ENCODE measurements at places on chromosomes 16 and 17.
A peak's percentile ranks its signal among the peaks of the same experiment; 100 is the strongest.

DNA sequence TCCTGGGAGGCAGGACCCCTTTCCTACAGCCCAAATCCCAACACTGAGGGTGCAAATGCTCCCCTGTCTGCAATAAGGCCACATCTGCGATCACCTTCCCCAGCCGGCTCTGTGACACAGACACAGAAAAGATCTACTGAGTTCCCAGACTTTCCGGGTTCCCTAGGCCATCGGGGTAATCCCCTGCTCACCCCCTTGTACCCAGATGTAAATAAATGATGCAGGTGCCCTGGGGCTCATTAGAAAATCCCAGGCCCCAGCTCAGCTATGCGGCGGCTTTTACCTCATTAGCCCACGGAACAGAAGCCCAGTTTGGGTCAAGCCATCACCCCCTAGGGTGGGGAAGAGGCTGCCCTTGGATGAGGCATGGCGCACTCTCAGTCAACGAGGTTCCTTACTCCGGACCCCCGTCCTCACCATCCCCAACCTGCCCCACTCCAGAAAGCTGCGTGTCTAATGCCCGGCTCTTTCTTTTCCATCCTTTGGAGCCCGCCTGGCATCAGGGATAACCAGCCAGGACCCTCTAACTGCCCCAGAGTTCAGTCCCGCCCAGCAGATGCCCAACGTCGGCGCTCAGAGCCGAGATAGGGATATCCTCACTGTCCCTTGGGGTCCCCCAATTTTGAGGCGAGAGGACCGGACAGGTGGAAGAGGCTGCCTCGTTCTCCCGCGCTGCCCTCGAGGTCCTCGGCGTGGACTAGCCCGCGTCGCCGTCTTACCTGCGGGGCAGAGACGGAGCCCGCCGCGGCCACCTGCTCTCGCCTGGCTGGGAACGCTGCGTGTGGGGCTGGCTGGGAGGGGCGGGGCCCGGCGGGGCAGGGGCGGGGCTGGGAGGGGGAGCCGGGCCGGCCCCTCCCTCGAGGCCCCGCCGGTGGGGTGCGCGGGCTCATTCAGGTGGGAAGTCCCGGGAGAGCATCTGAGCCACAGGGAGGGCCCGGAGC lies at the start of gene ZNF385C:
TSS of gene ZNF385C (minus strand) at position 783 of the 941 bp plus-strand sequence. CDS start 35,417 bp downstream, outside the sequence.
- peak; percentile 46 for DNase-seq

- no peak for DNase-seq
Measured at GRCh38 chr17:29802246-29802645, 127.8 kb downstream of the SSH2 start.

DNA sequence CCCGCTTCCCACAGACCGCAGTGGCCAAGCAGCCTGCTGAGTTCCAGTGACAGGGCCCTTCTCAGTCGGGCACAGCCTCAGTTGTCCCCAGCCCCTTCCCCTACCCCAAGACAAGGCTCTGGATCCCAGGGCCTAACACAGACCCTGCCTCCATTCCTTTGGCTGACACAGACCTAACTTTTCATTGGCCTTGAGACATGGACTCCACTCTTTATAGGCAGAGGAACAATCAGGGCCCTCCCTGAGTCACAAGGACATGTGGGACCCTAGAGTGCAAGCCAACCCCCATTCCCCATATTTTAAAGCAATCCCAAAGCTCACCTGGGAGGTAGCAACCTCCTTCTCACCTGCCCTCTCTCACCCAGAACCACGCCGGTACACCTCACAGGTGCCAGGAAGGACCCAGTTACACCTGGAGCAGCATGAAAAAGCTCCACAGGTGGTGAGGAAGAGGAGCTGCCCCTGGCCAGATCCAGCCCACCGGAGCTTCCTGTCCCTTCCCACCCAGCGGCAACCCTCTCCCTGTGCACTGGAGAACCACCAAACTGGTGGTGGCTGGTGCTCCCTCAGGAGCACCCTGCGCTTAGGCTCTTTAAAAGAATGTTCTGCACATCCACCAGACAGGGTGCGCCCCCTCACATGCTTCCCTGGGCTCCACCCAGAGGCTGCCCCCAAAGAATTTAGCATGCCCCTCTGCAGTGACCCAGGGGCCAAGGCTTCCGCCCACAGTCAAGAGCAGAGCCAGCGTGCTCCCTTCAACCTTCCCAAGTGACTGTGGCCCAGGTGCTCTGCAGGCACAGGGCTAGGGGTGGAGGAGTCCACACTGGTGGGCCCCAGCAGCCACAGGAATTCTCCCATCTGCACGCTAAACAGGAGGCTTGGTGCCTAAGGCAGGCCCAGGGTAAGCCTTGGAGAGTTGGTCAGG lies 3.4 kb downstream of the MNT start:
- DNase-seq, result no peak

GRCh38 chr16:89436366-89436765 lies 54.0 kb downstream of the ANKRD11 start:
- DNase-seq, result no peak

GRCh38 chr16:85650135-85650843 lies 37.2 kb downstream of the GSE1 start:
- no peak for DNase-seq

DNA sequence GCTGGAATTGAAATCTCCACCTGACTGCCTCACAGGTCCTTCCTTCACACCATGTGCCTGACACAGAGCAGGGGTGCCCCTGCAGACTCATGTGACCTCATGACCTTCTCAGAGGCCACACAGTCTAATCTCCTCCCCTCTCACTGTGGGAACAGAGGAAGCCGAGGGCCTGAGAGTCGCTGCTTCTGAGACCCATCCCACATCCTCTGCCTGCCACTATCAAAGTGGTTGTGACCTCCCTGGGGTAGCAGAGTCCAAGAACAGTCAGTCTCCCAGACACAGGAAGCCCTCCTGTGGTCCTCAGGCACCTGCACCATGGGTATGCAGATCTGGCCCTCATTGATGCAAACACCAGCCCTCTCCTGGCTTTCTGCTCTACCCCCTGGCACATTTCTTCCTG lies 78.5 kb downstream of the RAB11FIP4 start:
- no peak for DNase-seq

DNA sequence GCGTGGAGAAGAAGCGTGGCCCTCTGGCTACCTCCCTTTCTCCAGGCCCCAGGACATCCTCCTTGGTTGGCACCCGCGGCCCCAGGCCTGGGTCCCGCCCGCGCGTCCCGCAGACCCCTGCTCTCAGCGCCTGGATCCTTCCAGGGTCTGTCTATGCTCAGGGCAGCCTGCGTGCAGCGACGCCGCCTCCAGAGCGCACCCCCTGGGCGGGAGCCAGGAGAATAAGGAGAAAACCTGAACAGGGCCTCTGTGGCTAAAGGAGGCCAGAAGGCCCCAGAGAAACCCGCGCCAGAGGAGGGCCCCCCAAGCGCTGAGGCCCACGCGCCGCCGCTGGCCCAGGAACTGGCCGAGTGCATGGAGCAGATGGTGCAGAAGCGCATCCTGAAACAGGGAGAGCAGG lies 40.4 kb upstream of the DNAJA2 start:
- no peak for DNase-seq

GRCh38 chr17:37502009-37502936 lies 12.6 kb downstream of the DUSP14 start:
- DNase-seq, result no peak

DNA sequence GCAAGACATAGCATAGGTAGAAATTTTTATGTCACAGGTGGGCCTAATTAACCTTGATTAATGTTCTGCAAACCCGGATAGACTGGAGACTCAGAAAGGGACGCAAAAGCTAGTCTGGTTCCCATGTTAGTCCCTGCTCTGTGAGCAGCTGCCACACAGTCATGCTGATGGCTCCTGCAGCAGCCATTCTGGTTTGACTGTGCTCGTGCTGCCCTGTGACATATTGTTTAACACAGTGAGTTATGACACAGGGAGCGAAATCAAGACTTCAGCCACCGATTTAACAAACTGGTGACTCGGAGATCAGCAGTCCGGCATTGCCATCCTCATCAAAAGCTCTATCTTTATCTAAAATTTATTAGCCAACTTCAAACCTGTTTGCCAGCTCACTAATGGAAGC lies 169.8 kb downstream of the WWOX start:
- no peak for DNase-seq

- no peak for DNase-seq
Measured at GRCh38 chr17:49067163-49067562, 65.4 kb upstream of the B4GALNT2 start.
